NCI-H774 (cell line): ENCODE measurements at places on chromosomes 2 and 18.

DNA sequence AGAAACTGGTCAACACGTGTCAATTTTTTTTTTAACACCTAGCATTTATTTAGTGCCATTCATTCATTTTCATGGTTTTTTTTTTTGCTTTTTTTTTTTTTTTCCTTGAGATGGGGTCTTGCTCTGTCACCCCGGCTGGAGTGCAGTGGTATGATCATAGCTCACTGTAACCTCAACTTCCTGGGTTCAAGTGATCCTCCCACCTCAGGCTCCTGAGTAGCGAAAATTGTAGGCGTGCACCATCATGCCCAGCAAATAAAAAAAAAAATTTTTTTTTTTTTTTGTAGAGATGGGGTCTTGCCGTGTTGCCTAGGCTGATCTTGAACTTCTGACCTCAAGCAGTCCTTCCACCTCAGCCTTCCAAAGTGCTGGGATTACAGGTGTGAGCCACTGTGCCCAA lies 21.1 kb downstream of the USP14 start:
- DNase-seq = no peak

DNA sequence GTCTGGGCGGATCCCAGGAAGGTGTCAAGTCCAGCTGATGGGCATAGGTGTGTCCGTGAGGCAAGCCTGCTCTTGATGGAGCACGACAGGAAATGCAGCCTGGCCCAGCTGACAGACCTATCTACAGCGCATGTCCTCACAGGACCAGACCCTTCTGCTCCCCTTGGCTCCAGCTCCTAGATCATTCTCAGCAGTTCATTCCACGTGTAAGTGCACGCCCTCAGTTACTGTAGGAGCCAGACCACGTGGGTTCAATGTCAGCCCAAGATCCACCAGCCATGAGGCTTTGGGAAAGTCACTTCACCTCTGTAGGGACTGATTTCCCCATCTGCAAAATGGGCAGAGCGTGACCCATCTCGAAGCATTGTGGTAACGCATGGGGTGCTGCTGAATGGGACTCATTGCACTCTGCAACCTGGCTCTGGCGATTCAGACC lies 47.8 kb downstream of the TMEM17 start:
- no peak for DNase-seq

DNA sequence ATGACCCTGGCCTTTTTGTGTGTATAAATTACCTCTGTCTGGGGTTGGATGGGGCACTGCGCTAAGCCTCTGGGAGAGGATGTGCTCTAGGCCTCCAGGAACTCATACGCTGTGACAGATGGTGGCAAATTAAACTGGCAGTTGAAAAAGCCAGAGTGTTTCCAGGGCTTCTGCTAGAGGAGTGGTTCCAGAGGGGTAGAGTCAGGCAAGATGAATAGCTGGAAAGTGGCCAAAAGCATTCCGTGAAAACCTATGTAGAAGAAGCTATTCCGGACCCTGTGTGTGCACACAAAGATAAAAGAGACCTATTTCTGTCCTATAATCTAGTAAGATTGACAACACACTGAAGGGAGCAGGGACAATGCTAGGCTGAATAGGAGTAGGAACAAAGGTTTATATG lies 84.8 kb downstream of the ACTR3 start:
- no peak for DNase-seq

GRCh38 chr18:13541621-13542519 lies 184.5 kb downstream of the FAM210A start:
- DNase-seq = no peak

DNA sequence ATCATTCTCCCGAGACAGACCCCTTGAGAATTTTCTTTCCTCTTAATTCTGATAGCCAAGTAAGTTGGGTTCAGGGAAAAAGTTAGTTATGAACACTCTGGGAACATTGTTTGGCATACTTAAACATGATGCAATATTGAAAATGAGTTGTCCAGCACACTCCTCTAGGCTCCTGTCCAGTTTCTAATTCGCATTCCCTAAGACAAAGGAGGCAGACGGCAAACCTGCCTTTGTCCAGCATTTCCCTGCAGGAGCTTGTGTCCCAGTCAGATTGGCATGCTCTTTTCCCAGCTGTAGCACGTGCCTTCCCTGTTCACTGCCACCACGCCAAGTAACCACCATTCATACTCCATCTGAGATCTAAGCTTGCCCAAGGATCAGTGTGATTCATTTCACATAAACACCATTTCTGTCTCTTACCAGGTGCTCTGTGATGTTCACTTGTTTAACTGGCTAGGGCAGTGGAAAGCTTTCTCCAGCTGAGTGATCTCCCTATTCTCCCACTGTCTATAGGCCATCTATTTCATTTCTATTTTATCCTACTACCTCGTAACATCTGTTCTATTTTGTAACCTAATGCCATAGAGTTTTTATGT lies 150.0 kb upstream of the EPB41L3 start:
- no peak for DNase-seq

- no peak for DNase-seq
These were observed 70.9 kb downstream of the NCKAP5 start for GRCh38 chr2:133497270-133497893.

DNA sequence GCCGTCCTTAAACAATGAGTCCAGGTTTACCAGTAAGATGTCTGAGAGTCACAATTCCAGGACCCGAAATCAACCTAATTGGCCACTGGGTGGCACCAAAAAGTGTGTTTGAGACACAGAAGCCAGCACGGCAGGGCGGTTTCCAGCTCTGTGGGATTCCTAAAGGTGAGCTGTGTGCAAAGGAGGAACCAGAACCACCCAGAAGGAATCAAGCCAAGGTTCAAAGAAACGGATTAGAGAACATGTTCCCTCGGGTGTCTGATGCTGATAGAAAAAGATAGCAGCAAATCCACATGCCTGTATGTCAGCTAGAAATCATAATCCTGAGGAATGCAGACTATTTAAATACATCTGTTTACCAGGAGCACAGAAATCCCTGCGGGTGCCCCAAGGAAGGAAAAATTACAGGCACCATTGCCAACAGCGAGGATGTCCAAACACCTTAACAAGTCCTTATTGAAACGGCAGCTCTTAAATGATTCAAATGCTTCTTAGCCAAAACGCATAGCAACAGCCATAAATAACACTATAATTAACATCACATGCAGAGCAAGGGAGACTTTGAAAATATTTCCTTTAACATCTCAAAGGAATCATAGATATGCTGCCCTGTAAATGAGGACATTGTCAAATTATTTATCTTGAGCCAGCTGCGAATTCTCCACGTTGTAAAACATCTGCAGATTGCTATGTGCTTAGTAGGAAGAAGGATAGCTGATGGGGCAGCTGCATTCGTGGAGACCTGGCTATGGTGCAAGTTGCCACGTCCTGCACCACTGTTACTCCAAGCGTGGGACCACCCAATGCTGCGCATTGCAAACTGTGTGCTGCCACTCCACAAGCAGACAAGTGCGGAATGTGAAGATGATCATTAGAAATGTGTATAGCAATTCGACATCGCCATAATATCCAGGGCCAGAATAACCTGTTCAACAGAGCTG lies 318.7 kb upstream of the NCKAP5 start:
- peak; percentile 62 for DNase-seq

- no peak for DNase-seq
These were observed 65.4 kb downstream of the PLA2R1 start for GRCh38 chr2:159996792-159997546.

DNA sequence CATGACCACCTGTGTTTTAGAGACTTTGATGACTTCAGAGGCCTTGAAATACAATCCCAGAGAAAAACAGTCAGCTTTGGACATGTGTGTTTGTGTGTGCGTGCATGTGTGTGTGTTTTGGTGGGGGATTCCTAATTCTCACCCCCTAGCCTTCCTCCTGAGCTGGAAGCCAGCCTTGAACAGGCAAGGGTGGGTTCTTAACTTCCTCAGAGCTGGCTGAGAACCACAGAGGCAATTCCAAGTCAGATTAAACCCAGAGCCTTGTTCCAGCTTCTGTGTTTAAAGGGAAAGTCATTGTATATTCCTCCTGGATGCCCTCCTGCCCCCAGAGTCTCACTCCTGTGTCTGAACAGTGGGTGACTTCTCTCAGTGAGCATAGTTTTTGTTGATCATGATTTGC lies 45.2 kb upstream of the MGAT4A start:
- no peak for DNase-seq

DNA sequence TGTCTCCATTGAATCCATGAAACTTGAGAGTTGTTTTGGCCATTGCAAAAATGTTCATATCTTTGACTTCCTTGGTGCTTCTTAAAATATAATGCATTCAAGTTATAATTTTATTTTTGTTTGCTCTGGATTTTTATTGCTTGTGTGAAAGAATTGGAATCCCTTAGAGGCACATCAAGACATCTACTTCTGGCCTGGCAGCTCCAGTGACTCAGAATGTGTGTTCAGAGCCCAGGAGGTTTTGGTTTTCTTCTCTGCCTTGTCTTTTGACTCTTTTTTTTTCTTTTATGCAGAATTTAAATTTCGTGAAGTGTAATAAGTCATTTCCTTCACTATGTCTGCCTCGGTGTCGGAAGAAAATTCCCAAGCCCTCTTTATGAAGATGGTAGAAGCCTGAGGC lies 180.2 kb downstream of the LTBP1 start:
- DNase-seq = no peak

GRCh38 chr2:73131807-73132206 lies 19.1 kb upstream of the RAB11FIP5 start:
- DNase-seq = no peak

DNA sequence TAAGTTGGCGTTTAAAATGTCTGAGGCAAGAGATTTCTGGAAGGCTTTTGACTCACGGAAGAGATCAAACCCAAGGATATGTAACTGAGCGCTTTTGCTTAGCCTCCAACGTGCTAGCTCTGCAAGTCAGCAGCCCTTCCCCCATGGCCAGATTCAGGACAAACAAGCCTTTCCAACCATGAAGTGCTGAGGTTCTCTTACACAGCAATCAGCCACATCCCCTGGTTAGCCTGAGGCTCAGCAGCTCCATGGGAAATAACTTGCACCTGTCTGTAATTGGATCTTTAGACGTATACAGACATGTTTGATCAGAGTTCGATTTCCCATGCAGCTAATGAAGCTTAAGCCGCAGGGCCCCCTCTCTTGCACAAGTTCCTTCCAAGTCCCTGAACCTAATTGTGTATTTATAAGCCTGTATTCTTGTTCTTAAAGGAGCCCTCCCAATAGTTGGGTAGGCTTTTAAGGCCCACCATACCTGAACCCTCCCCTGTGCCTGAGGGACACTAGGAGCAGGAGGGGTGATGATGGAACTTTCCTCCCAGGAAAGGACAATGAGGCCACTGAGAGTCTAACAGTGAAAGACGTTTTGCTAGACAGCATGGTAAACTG lies 2.1 kb upstream of the TMEM131 start:
- DNase-seq = no peak

GRCh38 chr18:56910967-56911366 lies 235.9 kb upstream of the BOD1L2 start:
- DNase-seq = peak; percentile 69

GRCh38 chr2:20326163-20326780 lies 24.4 kb downstream of the PUM2 start:
- DNase-seq = no peak

DNA sequence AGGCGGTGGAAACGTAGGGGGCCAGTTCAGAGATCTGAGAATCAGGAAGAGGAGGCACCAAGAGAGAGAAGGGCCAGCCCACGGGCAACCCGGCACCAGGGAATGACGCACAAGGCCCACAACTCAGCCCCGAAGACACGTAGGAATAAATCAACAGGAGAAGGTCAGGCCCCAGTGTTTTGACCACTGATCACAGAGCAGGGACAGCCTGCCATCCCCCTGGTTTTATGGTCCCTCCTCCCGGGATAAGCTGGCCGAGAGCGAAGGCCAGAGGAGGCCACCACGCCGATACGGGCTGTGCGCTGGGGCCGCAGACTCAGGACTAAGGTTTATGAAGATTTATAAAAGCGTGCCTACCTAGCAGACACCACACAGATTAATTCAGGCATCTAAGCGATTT lies 341.4 kb downstream of the ZNF516 start:
- DNase-seq = no peak

- DNase-seq = no peak
These were observed 3.6 kb downstream of the SIX3 start for GRCh38 chr2:44944952-44945612.

DNA sequence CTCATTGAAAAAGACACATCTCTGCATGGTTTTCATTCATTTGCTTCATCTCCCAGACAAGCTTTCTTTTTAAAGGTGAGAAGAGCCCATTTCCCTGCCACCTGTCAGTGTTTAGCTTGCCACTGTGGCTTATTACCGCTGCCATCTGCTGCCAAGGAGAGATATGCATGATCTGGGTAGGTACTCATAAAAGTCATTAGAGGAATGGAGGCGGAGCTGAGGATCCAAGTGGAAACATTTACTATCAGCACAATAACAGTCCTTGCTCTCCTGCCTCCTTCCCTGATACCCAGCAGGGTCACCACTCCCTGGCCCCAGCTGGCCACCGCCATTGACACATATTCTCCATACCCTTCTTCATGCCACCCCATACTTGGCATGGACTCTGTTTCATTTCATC lies 390.4 kb downstream of the TSN start:
- DNase-seq = peak; percentile 43

DNA sequence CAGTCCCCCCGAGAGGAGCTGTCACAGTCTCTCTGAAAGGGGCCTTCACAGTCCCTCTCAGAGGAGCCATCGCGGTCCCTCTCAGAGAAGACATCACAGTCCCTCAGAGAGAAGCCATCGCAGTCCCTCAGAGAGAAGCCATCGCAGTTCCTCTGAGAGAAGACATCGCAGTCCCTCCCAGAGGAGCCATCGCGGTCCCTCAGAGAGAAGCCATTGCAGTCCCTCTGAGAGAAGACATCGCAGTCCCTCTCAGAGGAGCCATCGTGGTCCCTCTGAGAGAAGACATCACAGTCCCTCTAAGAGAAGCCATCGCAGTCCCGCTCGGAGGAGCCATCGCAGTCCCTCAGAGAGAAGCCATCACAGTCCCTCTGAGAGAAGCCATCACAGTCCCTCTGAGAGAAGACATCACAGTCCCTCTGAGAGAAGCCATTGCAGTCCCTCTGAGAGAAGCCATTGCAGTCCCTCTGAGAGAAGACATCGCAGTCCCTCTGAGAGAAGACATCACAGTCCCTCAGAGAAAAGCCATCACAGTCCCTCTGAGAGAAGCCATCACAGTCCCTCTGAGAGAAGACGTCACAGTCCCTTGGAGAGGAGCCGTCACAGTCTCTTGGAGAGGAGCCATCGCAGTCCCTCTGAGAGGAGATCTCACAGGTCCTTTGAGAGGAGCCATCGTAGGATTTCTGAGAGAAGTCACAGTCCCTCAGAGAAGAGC lies 1.3 kb upstream of the ZNF512 start:
- no peak for DNase-seq

GRCh38 chr2:48771241-48772014 lies 15.9 kb upstream of the LHCGR start:
- no peak for DNase-seq

- DNase-seq = no peak
These were observed 173.3 kb downstream of the TWIST2 start for GRCh38 chr2:239021224-239021623.

- peak; percentile 13 for DNase-seq
These were observed 1.8 kb upstream of the BCL11A start for GRCh38 chr2:60555066-60555782.

DNA sequence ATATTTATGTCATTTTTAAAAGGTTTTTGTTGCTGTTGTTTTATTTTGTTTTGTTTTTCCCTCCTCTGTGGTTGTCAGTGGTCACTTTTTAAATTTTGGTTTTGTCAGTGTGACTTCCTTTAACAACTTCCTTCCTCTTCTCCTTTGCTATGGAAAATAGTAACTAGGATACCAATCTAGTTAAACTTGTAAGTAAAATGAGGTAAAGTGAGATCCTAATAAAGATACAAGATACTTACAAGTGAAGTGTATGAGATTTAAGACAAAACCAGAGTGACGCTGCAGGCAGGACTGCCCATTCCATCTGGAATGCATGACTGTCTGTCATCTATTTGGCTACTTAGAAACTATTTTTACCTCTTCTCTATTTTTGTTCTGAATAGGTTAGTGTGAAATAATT lies 30.6 kb upstream of the CREB1 start:
- DNase-seq = no peak

GRCh38 chr2:30527411-30527810 lies 80.4 kb downstream of the LCLAT1 start:
- DNase-seq = no peak
